ENCODE measurements at places on chromosomes 6 and 20.

DNA sequence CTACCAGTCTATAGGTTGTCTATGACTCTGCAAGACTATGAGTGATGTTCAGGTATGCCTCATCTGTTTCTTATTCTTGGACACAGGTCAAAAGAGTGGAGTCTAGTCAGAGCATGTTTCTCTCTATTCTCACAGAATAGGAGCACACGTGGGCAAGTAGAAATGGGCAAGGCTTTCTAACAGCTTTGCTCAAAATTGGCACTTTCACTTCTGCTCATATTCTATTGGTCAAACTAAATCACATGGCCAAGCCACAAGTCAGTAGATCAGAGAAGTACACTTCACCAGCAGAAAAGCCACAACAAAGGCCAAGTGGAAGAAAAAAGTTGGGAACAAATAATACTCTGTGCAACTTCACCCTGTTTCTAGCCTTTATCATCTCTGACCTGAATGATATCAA lies 354.5 kb upstream of the SYNCRIP start:
- ATAC-seq = no peak

DNA sequence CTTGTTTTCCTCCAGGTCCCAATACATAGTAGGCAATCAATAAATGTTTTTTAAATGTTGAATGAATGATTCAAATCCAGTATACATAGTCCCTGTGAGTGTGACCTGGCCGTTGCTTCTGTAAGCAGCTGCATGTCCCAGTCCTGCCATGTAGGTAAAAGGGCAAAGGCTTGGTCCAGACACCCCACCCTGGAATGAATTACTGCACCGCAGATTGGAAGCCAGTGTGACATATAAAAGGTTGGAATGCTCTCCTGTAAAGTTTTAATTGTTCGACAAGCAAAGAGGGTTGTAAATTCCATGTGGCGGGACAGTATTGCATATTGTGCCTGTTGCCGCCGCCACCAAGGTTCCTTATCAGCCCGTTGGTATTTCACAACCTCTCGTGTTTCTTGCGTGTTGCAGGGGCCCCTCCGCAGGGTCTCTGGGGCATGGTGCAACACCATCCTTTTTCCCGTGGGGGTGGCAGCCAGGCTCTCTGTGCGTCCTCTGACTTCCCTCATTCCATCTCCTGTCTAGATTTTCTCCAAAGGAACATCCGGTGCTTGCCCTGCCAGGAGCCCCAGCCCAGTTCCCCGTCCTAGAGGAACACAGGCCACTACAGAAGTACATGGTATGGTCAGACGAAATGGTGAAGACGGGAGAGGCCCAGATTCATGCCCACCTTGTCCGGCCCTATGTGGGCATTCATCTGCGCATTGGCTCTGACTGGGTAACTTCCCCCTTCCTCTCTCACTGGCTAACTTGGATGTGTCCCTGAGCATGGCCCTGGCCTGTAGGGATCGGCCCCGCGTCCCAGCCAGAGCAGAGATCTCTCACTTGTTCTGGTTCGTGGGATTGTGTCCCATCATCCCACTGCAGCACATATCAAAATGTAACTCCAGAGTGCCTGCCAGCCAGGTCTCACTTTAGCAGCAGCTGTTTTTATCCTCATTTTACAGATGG lies 20.3 kb downstream of the POFUT1 start:
- ATAC-seq = no peak

DNA sequence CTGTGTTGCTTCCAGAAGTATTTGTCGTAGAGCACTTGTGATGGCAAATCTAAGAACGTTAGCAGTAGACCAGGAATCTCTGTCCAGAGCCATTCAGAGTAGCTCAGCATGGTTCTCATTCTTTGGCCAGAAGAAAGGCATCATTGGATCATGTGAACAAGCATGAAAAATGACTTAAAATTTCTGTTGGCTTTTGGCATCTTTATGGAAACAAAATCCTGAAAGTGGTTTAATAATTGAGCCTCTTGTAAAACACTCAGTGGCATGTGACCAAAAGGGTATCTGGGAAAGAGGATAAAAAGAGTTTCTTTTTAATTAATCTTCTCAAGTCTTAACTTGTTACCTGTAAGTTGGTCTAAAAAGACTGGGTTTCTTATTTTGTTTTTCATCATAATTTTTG lies 55.2 kb downstream of the PTPN1 start:
- ATAC-seq = no peak

- no peak for ATAC-seq
Observed at GRCh38 chr6:133085896-133086295, 155.3 kb upstream of the EYA4 start.

DNA sequence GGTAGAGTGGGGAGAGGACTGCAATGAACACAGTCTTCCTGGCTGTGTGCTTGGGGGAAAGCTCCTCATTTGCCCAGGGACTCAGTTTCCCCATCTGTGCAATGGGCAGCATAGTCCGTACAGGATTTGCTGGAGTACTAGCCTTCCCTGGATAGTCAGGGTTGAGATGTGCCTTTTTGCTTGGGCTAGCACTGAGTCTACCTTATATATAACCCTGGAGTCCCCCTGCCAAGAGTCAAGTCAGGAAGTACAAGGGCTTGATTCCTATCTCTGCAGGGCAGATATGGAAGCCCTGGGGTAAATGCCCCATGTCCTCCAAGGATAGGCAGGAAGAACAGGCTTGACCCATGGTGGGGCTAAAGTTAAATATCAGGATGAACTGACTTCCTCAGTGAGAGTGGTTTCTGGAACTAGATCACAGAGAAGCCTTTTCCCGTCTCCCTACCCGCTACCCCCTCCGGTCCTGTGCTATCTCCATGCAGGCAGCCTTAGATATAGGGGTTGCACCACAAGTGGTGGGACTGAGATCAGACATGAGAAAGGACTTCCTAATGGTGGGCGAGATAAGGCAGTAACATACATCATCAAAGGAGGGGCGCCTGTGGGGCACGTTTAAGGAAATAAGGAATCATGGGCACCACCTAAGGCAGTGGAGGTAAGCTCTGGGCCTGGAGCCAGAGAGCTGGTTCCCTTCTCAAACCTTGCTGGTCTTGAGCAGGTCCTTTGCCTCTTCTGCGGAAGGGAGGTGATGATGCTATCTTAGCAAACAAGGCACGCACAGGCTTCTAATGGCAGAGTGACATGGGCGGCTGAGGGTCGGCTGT lies 157.9 kb downstream of the MRPL14 start:
- no peak for ATAC-seq

DNA sequence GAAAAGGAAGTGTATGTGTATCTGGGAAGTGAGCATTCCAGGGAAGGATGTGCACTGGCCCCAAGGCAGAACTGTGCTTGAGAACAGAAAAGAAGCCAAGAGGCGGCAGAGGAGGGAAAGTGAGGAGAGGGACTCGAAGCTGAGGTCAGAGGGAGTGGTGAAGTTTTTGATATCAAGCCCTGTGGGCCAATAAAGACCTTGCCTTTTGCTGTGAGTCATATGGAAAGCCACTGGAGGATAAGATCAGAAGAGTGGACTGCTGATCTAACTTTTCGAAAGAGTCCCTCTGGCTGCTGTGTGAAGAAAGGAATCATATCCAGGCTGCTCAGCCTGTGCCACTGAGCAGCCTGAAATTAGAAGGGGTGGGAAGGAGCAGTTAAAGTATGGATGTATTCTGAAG lies 99.4 kb downstream of the EYA4 start:
- peak; percentile 39 for ATAC-seq

- no peak for ATAC-seq
Observed at GRCh38 chr6:168822376-168822775, 381.4 kb downstream of the SMOC2 start.

DNA sequence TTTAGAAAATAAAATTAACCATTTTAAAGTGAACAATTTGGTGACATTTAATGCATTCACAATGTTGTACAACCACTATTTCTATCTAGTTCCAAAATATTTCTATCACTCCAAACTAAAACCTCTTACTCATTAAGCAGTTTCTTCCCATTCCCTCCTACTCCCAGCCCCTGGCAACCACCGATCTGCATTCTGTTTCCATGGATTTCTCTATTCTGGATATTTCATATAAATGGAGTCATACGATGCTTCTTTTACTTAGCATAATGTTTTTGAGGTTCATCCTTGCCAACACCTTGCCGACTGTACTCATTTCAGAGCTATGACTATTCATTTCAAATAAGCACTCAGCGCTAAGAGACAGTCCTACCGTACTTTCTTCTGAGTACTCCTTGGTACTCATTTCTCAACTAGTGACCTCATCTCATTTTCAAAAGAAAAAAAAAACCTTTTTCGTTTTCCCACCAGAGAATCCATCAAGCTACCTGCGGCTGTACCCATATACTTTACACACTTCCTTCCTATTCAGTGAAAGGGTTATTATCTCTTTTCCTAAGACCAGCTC lies 259.2 kb downstream of the UTRN start:
- no peak for ATAC-seq

DNA sequence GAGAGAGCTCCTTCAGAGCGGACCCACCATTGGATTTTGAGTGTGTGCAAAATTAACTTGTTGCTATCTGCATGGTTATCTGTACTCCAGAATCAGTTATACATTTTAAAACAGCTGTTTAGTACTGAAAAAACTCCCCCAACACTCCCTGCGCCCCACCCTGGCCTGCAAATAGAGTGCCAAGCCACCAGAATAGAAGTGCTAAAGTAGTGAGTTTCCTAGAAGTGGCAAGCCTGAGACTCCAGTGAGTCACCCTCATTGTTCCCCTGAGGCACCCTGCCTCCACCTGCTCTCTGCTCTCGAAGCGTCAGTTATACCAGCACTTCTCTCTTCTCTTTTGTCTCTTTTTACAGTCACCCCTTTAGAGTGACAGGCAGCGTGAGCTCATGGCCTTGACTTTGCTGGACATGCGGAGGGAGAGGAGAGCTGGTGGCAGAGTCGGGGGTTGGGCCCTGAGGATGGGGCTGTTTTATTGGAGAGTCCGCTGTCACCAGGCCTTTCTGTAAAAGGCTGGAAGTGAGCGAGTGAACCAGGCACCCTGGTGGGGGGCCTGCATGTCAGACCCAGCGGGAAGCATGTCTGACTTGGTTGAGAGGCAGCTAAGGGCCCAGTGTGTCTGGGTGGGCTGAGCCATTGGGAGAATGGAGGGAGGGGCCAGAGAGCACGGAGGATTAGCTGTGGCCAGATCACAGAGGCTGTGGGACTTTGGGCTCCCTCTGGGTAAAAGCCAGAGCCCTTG lies 10.4 kb downstream of the IGF2R start:
- ATAC-seq = peak; percentile 29

DNA sequence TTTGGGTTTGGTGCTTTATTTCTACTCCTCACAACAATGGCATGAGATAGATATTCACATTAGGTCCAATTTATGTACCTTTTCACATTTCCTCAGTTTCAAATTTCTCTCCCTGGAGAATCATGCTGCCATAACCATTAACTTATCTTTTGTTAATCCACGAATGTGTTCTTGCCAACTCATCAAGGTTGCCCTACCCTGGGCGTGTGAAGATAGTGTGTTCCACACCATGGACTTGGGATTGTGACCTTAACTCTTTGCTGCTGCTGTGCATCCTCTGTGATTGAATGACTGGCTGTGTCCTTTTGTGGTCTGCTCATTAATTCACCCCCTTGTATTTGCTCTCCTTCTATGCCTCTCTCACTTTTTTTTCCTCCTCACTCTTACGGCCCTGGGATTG lies 34.2 kb upstream of the SNRPB2 start:
- no peak for ATAC-seq

DNA sequence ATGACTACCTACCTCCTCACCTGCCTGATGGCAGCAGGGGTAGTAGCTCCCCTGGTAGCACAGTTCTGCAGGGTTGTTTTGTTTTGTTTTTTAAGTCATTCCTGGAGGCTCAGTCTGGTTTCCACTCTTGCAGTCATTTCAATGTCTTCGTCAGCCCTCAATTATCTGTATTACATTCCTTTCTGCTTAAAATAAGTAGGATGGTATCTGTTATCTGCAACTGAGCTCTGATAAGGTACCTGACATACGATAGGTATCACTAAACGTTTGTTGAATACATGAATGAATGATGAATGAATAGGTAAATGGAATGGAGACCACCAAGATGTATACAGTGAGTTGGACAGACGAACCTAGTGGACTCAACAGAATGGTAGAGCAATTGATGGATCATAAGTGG lies 7.2 kb upstream of the CLPSL2 start:
- ATAC-seq = no peak

- no peak for ATAC-seq
Observed at GRCh38 chr6:16562498-16562897, 198.8 kb downstream of the ATXN1 start.

DNA sequence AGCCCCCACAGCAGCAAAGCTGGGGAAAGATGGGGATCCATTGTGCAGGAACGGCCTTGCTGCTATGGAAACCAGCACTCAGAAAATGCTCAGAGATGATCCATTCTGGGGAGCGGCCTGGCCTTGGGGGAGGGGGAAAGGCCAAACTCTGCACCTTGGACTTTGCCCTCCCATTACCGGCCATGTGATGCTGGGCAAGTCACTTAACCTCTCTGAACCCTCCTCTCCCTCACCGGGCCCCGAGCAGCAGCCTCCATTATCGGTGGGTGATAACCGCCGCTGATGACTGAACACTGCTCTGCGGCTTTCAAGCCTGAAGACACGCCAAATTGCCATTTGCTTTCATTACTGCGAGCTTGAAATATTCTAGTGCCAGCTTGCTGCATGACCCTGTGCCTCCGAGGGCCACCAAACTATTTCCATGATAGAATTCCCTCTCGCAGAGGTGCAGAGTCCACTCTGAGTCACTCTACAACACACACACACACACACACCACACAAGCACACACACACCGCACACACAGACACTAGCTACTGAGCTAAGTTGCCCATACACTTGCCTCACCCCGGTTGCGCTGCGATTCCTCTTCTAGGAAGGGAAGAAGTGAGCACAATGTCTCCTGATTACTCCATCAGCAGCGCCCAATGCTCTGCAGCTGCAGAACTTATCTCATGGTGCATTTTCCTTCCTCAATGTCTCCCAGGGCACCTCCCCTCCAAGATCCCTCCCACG lies 20.6 kb upstream of the SIRPA start:
- no peak for ATAC-seq

- peak; percentile 46 for ATAC-seq
Observed at GRCh38 chr6:166589786-166590574, 3.5 kb upstream of the RAMACL start.

DNA sequence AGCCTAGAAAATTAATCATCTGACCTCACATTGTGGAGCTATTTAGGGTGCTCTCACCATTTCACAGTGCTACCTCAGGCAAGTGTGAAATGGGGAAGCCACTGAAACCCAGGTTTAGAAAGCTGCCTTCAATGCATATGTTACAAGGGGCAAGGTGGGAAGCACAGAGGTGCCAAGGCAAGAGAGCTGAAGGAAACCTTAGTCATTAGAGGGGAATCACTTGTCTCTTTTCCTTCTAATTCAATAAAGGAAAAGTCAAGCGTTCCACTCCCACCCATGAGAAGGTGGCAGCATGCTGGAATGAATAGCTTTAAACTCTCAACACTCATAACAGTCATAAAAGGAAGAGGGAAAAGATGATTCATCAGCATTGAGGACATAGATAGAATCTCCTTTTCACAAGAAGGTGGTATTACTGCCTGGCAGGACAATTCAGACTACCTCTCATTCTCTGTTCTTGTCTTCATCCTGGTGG lies 251.9 kb upstream of the IRAK1BP1 start:
- ATAC-seq = peak; percentile 56

GRCh38 chr6:111427341-111428116 lies 55.5 kb downstream of the REV3L start:
- ATAC-seq = peak; percentile 86
